ENCODE measurements at places on chromosomes 12 and 14.

DNA sequence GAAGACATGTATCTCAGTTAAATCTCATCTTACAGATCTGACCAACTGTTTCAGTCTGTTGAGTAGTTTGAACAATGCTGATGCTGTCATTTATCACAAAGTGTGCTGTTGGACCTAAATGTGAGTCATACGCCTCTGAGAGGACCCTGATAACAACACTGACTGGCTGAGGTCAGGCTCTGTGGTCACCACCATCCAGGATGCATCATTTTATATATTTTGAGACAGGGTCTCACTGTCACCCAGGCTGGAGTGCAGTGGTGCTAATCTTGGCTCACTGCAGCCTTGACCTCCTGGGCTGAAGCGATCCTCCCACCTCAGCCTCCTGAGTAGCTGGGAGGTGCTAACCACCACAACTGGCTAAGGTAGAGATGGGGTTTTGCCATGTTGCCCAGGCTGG is 181.0 kb upstream of the RGS6 start:
- DNase-seq = no peak

DNA sequence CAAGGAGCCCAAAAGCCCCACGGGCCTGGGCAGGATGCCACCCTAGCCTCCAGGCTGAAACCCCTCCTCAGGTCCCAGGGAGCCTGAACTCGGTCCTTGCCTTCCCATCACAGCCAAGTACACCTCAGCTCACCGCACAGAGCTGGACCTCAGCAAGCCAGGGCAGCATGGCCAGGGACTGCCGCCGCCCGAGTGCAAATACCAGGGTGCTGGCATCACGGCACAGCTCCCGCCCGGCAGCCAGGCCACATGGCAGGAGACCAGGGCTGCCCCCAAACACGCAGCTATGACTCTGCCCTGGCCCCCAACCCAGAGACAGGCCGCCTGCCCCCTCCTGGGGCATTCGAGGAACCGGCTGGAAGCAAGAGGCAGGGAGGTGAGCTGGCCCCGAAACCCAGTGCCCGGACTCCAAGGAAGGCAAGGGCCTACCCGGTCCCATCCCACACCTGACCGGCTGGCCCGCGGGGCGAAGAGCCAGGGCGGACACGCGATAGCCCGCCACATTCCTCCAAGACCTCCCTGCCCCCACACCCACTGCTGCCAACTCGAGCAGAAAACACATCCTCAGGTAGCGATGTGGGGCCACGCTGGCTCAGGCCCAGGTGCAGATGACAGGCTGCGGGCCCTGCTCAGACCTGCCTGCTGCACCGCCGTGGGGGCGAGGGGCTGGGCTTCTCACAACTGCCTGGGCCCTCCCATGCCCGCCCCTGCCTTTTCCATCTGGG is 2.7 kb downstream of the JAG2 start:
- no peak for DNase-seq

- DNase-seq = no peak
These were observed 14.3 kb downstream of the PLD4 start for GRCh38 chr14:104938960-104939359.

- no peak for DNase-seq
These were observed 108.6 kb downstream of the FOXN3 start for GRCh38 chr14:89308232-89308959.

DNA sequence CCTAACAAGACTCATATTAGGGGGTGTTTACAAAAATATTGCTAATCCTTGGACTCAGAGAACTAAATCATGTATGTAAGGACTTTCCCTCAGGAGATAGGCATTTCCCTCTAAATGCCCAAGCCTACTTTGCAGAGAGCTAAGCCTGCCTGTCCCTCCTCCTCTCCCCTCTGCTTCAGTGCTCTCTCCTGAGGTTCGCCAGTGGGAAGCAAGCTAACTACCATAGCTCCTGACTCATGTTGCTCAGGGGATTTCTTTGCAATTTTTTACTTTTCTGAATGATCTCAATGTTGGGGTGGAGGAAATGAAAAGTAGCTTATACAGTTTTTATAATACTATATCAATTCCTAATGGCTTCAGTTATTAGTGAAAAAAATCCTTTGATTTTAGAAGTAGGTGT is 29.6 kb downstream of the IFT43 start:
- DNase-seq = no peak

DNA sequence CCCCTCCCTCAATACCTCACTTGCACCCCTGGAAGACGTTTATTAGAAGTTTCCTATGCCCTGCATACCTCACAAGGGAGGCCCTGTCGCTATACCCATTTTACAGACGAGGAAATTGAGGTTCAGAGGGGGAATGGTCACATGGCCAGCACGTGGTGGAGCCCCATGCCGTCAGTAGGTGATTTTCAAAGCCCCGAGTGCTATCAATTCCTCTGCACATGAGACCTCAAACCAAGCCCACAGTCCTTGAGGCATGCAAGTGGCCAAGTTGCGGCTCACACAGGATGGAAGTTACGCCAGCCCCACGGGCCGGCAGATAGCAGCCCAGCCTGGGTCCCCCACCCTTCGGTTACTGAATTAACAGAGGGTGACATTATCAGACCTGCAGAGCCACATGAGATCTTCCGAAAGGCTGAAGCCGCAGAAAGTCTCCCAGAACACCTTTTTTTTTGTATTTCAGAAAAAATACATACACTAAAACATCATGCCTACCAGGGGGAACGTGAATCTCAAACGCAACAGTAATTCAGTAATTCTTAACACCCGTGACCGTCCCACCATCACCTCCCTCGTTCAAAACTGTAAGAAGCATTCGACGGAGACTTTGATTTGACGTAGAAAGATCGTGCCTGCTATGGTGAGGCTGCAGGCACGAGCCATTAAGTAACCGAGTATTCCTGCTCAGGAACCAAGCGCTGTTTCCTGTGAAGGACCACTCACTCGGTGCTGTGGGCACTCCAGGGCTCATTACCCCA is 129.0 kb downstream of the RFLNA start:
- DNase-seq = no peak

- DNase-seq = no peak
These were observed 671 bp downstream of the SPTB start for GRCh38 chr14:64878837-64879634.

DNA sequence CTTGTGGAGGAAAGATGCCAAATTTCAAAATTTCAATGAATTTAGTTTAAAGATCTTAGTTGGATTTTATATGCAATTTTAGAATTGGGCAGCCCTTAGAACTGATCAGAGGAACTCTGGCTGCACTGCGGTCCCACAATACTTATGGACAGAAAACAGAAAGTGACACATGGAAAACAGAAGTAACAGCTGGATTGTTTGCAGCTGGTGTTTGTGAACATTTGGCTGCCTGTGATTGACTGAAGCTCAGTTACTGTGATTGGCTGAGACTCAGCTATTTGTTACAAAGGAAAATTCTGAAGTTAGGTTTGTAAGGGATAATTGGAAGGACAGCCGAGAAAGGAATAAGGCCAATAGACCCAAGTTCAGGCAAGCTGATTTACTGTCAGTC is 10.0 kb upstream of the KRT86 start:
- no peak for DNase-seq

DNA sequence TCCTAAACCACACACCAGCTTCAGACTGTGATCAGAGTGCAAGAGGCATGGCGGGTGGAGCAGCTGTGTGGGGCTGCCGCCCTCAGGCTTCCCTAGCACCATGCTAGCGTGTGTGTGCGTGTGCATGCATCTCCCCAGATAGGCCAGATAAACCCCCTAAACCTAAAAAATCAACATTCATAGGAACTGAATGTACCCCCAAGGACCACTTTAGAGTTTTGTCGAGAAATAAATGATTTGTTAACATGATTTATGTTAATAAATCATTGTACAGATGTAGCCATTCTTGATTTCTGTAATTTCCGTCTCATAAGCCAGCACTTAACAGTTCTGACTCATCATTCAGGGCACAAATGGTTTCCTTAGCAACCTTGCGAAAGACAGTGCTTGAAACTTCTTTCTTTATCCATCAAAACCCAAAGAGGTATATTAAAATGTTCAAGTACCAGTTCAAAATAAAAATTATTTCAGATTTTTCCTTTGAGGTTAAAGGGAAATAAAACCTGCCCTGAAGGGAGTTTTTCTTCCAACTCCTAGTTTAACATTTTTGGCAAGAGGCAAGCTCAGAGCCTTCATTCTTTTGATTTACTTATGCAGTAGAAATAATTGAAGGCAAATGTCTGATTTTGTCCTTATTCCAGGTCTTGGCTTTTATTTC is 206.2 kb upstream of the RGS6 start:
- DNase-seq = no peak

GRCh38 chr12:4307593-4308333 is 13.2 kb upstream of the TIGAR start:
- DNase-seq = no peak

DNA sequence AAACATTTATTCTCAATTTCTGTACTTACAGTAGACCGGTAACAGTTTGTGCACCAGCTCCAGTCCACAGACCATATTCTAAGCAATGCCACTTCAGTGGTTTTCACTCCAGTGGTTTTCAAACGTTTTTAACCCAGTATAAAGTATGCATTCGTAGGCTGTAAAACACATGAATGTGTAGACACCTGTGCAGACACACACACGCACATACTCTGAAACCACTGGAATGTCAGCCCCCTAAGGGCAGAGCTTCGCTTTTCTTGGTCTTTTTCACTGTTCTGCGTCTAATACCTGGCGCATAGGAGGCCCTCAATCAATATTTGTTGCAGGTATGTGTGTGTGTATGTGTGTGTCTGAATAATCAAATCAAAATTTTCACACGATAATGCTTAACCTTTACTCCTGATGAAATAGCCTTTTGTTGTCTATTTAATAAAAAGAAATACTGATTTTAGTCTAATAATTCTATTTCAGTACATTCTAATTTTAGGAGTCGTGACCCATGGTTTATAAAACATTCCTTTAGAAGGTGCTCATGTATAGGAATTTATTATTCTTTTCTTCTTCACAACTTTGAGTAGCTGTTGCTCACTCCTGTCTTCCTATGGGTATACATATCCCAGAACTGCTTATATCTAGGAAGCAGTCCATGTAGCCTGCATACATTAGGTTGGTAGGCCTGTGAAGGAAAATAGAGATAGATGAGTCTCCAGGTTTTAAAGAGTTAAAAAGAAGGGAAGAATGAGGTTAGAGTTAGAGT is 73.6 kb upstream of the REP15 start:
- DNase-seq = no peak

GRCh38 chr14:60220084-60220483 is 28.9 kb upstream of the PPM1A start:
- no peak for DNase-seq

DNA sequence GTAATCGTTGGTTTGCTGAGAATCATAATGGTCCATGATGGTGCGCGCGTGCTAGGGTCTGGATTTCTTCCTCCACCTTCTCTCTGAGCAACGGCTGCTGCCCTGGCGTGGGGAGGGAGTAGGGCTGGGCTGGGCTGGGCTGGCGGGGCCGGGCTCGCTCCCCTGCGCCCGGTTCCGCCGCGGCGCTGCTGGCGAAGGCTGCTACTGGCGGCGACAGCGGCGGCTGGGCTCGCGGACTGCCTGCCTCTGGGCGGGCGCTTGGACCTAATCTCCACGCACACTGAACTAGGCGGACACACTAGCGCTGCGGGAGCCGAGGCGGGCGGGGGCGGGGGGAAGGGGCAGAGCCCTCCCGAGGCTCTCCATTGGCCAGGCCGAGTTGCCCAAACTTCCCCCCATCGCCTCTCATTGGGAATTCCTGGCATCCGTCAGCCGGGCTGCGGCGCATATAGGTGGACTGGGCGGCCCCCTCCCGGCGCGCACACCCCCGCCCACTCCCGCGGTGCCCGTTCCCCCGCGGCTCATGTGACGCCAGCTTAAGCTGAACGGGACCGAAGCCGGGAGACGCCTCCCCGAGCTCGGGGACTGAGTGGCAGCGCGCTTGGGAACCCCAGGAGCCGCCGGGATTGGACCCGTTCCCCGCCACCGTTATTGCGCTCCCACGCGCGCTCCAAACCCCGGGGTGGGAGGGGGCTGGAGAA is at the start of gene ACTN1:
TSS of gene ACTN1 (minus strand) at position 282 of the 701 bp plus-strand sequence. CDS start at position 36, 246 bp downstream.
- DNase-seq = peak; percentile 57

GRCh38 chr14:85618978-85619377 is 89.0 kb downstream of the FLRT2 start:
- no peak for DNase-seq

- no peak for DNase-seq
These were observed 37.8 kb upstream of the NAA30 start for GRCh38 chr14:57352396-57353170.

DNA sequence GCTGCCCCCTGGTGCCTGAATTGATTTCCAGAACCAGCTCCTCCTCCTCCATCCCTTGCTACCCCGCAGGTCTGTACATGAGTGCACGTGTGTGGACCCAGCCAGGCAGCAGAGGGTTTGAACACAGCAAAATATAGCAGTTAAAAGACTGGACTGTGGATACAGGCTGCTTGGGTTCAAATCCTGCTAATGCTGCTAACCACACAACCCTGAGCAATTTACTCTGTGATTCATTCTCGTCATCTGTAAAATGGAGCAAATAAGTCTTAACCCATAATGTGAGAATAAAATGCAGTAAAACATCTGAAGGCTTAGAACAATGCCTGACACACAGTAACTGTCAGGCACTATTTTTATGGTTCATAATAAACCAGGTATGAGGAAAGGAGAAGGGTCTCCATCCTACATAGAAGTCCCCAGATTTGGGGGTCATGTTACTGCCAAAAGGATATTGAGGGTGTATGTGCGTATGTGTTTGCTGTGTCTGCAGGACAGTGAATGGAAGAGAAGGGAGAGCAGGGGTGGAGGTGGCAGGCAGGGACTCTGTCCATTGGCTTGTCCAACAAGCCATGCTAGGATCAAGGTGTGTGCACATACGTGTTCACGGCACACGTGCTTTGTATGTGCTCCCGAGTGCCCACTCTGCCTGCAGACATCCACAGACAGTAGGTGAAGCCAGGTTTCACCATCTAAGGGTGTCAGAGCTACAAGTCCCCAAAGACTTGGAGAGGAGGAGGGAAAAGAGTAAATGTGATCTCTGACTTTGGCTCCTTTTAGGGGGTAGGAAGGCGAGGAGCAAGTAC is 1.5 kb upstream of the STAT6 start:
- DNase-seq = no peak

DNA sequence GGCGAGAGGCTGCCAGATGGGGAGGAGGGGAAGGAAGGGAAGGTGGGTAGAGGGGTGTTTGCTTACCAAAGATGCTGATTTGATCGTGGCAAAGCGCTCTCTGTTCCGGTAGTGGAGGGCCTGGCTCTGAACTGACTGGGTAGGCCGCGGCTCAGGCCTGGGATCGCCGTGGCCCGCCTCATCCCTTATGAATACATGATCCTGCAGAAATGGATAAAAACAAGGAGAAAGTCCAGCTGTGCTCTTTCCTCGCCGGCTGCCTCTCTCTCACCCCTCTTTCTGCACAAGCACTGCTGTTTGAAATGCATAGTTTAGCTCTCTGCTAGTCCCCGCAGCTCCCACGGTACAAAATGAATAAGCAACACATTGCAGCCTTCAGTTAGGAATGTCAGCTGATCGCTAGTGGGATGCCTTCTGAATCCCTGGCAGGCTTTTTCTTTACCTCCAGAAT is 53.8 kb downstream of the PEBP1 start:
- no peak for DNase-seq

- DNase-seq = no peak
These were observed 133.9 kb upstream of the SCAF11 start for GRCh38 chr12:46124132-46124847.

DNA sequence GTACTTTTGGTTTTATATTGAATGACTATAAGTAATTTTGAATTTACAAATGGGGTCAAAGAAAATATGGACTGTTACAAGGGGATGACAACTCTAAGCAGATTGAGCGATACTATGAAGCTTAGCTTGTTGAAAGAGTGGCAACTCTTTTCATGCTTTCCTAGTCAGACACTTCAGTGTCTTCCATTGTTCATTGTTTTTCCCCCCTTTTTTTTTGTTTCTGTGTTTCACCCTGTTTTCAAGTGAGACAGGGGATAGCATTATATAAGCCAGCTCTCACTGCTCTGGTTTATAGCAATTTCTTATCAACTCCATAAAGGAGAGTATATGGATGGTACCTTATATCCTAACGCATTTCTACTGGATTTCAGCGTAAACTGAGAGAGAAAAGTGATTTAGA is 24.6 kb downstream of the PEBP1 start:
- DNase-seq = no peak
